ENCODE measurements at places on chromosomes 7 and 10.

DNA sequence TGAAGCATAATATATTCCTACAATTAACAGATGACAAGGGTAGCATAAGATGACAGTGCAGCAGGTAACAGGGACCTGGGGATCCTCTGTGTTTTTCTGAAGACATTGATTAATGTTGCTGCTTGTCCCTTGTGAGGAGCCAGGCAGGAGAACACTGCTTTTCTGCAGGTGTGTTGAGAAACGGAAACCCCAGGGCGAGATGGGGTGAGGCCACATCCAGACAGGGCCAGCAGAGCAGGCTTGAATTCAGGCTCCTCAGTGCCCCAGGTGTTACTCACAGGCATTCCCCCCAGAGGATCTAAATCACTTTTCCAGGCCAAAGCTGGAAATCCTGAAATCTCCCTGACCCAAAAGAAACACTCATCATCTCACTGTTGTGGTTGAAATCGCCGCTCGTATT is 105.3 kb downstream of the CCDC3 start:
- DNase-seq, result no peak

GRCh38 chr7:115410972-115411686 is 489.2 kb downstream of the MDFIC start:
- DNase-seq, result no peak

DNA sequence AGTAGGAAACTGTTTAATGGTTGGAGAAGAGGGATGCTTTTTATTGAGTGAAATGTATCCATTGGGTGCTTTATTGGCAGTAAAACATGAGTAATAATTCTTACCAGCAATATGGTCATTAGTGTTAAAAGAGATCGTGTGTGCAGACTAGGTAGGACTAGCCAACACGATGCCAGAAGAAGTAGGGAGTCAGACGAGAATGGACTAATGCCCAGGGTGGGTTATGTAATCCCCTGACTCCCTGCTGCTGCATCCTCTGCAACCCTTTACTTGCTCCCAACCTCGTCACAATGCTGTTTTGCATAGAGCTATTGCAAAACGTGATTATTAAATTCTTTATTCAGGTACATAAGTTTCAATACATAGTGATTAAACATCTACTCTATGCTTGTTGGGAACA is 1213.7 kb downstream of the GATA3 start:
- no peak for DNase-seq

DNA sequence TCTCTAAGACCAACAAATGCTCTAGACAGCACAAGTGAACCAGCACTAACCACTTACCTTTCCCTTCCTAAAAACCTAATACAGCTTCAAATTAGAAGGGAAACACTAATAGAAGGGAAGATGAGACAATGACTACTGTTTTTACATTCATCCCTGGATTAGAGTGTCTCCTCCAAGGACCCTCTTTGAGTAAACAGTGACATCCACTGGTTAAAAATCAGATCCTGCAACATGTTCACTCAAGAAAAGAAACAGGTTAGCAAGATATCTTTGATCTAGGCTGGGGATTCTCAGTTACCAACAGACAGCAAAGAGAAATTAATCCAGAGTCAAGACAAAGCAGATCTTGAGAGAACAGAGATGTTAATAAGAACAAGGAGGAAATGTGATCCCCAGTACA is 177.7 kb upstream of the GHITM start:
- no peak for DNase-seq

DNA sequence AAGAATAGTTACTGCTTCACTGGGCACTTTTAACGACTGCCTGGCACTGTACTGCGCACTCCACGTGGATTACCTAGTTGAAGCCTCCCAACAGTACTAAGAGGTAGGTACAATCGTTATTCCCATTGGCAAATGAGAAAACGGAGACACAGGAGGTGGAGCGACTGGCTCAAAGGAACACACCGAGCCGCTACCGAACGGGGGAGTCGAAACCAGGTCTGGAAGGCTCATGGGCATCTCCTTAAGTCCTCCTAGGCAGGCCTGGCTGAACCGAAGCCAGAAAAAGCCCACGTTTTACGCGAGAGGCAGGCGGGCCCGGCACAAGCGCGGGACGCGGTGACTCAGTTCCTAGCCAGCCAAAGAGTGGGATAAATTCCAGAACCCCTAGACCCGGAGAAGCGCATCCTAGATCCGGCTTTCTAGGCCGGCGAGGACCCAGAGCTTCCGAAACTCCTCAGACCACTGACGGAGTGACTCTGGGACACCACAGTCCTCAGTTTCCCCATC is 472 bp downstream of the PDAP1 start:
- no peak for DNase-seq

DNA sequence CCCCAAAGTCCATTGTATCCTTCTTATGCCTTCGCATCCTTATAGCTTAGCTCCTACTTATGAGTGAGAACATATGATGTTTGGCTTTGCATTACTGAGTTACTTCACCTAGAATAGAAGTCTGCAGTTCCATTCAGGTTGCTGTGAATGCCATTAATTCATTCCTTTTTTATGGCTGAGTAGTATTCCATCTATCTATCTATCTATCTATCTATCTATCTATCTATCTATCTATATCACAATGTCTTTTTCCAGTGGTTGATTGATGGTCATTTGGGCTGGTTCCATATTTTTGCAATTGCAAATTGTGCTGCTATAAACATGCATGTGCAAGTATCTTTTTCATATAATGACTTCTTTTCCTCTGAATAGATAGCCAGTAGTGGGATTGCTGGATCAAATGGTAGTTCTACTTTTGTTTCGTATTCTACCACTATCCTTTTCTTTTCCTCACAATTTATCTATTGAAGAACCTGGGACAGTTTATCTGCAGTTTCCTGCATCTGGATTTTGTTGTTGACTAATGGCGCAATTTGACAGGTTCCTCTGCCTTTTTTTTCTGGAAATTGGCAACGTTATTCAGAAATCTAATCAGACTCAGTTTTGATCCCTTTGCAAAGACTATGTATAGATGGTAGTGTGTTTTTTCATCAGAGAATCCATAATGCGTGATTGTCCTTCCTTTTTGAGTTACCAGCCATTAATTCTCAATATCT is 287.2 kb downstream of the ARL4A start:
- DNase-seq, result no peak

- DNase-seq, result no peak
Measured at GRCh38 chr10:72044417-72045041, 43.8 kb downstream of the SPOCK2 start.

DNA sequence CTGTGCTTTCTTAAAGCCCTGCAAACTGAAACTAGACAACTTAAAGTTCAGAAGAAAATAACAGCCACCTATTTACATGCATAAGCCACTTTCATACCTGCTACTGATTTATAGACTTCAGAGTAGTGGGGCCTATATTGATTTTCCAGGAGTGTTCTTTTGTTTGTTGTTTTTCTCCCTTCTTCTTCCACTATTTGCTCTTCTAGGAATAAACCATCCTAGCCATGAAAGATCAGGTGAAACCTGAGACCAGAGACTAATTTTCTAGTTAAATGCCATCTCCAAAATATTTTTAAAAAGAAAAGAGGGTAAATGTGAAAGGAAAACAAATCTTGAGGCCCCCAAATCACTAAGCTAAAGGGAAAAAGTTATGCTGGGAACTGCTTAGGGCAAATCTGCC is 72.4 kb upstream of the C1GALT1 start:
- DNase-seq, result no peak

GRCh38 chr10:19952224-19953010 is 136.2 kb downstream of the PLXDC2 start:
- DNase-seq, result no peak

GRCh38 chr10:122847782-122848604 is 2.3 kb upstream of the CUZD1 start:
- DNase-seq, result no peak

- no peak for DNase-seq
Measured at GRCh38 chr7:16729541-16729940, 24.0 kb upstream of the TSPAN13 start.

GRCh38 chr10:32326119-32326518 is 20.8 kb downstream of the EPC1 start:
- DNase-seq, result no peak

- no peak for DNase-seq
Measured at GRCh38 chr7:103346396-103346795, 1.0 kb upstream of the PSMC2 start.

DNA sequence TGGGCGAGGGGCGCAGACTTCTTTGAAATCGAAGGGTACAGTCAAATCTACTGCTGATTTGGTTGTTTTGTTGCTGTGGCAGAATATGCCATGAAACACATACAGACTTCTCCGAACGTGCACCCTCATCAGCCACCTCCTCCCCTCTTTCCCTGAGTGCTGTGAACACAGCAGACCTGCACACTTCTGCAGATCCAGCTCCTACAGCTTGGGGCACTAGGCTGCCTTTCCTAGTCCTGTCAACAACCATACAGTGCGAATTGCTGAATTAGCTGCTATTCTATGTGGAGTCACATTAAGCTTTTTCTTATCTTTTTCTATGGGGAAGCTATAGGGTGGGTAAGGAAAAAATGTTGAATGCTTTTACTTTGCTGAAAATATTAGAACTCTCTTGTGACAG is 57.5 kb downstream of the COL17A1 start:
- DNase-seq, result no peak

GRCh38 chr10:64379898-64380297 is 858.7 kb downstream of the REEP3 start:
- DNase-seq, result no peak

- no peak for DNase-seq
Measured at GRCh38 chr7:74525140-74525539, 71.4 kb downstream of the GTF2IRD1 start.

DNA sequence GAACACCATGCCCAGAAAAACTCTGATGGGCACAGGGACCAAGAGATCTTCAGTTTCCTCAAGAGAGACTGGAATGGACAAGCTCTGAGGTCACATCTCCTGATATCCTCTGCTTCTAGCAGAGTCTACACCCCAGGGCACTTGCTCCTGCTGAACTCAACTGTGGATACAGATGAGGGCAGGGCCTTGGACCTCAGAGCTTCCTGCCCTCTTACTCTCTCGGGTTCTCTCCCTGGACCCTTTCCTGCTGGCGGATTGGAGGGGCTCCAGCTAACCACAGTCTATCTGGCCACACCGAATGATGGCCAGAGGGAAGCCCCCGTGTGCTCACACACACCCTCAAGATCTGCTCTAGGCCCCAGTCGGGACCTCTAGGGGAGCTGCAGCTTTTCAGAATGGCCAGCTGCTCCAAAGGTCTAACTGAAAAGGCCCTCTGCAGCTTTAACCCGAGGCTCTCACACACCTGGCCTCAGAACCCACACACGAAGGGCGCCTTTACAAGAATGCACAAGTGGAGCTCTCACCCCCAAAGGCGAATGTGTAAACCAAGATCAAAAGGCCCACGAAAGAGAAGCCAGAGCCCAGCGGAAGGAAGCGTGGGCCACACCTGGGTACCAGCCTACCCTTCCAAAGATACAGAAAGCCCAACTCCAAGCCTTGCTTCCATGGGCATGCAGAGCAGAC is 65.5 kb downstream of the FAM53B start:
- no peak for DNase-seq

DNA sequence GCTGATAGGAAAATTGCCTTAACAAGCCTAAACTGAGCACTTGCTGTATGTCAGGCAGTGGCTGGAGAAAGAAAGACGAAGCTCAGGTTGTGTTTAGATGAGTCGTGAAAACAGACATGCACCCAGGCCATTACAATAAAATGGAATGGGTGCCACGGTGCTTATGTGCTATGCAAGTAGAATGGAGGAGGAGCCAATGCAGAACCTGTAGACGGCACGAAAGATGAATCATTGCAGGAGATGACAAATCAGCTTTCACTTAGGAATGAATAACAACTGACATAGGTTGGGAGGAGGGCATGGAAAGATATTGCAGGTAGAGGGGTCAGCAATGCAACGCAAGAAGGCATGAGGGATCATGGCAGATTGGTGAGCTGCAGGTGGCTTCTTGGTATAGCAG is 61.2 kb upstream of the ARHGAP21 start:
- no peak for DNase-seq

GRCh38 chr10:115831016-115831415 is 442.0 kb downstream of the GFRA1 start:
- DNase-seq, result no peak

- no peak for DNase-seq
Measured at GRCh38 chr10:128657548-128657947, 531.3 kb upstream of the MKI67 start.

DNA sequence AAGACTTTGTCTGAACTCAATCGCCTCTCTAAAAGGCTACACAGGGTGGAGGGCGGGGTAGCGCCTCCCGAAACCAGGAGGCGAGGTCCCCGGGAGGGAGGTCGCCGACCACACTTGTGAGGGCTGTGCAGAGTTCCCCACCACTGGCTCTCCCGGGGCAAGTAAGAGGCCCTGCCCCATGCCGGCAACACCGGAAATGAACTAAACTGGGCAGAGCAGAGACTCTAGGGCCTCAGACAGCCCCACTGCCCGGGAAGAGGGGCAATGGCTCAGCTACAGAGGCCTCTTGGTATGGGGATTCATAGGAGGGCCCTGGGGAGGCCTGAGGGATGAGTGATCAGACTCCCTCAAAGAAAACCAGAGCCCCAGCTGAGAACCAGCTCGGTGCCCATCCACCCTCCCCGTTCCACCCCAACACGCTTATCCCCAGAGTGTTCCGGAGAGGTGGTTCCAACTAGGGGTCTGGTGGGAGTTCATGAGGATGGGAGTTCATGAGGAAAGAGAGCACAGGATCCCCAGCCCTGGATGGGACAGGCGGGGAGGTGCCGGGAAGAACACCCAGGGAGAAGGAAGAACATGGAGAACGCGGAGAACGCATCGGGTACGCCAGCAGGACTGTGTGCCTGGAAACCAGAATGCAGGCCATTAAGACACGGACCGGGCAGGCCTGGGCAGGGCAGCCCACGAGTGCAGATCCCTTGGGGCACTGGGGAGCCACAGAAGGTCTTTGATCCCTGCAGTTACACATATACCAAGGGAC is 89.4 kb upstream of the MYL10 start:
- no peak for DNase-seq
